Immature natural killer cell (primary cell): ENCODE measurements at places on chromosomes 1 and 21. TPM values are rescaled to one million over a fixed set of nuclear protein-coding genes. Genes with fewer than 3 reads are reported as not detected.

DNA sequence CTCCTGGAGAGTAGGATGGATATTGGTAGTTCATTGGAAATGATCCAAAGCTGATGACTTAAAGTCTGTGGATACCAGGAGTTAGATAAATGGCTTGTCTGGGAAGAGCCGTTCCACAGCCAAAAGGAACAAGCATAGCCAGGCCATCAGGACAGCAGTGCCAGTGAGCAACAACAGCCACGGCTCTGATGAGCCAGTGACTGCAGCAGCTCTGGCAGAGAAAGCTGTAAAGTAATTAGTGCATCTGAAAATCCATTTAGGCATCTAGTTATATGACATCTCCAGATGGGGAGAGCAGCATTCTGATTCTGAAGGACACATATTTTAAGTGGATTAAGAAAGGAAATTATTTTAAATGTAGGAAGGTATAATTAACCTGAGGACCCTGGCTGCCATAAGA is 256.2 kb upstream of the PLXNA2 start:
- no peaks in the 10 kb centered on the region for H3K4me1 ChIP-seq
- no peak for DNase-seq
- no peak overlapping the region for H3K4me3 ChIP-seq
- H3K27ac ChIP-seq, result no peak overlapping the region

DNA sequence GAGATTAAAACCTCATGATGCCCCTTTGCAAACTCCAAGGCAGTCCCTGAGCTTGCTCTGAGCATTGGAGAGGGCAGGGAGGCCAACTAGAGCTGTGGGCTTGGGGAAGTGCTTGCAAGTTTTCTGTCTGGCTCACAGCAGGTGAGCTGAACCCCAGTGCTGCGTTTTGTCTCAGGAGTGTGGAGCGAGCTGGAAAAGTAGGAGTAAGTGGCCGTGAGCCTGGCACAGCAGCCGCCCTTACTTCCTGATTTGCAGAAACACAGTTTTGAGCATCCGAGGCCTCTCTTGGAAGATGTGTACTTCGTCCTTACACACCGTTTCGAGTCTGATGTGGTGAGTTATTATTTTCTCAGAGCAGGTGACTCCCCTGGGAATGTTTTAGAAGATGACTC is 221.2 kb upstream of the C1orf174 start:
- H3K36me3 ChIP-seq, result no peaks in the 10 kb centered on the region
- no peaks in the 10 kb centered on the region for H3K4me1 ChIP-seq
- H3K27me3 ChIP-seq, result no peaks in the 10 kb centered on the region
- no peak overlapping the region for H3K4me3 ChIP-seq
- DNase-seq, result no peak

GRCh38 chr21:36034211-36034913 is 26.0 kb downstream of the SETD4 start:
- peaks cover 45% of the 10 kb centered on the region for H3K36me3 ChIP-seq
- no peak overlapping the region for H3K27ac ChIP-seq

NECAP2 gene
- 124 TPM for polyA plus RNA-seq

TINAGL1 gene
- polyA plus RNA-seq, result not detected

- DNase-seq, result no peak
- peaks cover 2% of the 10 kb centered on the region for H3K27me3 ChIP-seq
- no peak overlapping the region for H3K27ac ChIP-seq
- H3K36me3 ChIP-seq, result no peaks in the 10 kb centered on the region
- H3K4me3 ChIP-seq, result no peak overlapping the region
Measured at GRCh38 chr1:83583351-83584014, 415.4 kb downstream of the TTLL7 start.

DNA sequence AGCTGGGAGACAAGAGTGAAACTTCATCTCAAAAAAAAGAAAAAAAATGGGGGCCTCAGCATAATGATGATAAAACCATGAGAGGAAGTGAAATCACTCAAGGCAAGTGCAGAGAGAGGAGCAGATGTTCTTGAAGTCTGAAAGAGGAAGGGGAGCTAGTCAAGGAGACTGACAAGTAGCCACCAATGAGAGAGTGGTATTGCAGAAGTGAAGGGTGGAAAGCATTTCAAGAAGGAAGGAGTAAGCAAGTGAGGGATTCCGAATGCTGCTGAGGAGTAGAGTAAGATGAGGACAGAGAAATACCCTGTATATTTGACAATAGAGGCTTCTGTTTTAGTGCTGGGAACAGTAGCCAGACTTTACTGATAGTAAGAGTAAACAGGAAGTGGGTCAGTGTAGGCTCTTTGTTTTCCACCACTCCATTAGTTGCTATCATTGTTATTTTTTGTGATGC is 2.9 kb downstream of the TATDN3 start:
- no peak for DNase-seq
- H3K36me3 ChIP-seq, result peaks cover 30% of the 10 kb centered on the region
- H3K27ac ChIP-seq, result no peak overlapping the region
- no peak overlapping the region for H3K4me3 ChIP-seq
- peaks cover 34% of the 10 kb centered on the region for H3K4me1 ChIP-seq

GRCh38 chr1:221137666-221138065 is 258.4 kb downstream of the HLX start:
- H3K4me3 ChIP-seq, result no peak overlapping the region
- no peak for DNase-seq
- no peak overlapping the region for H3K27ac ChIP-seq
- H3K4me1 ChIP-seq, result no peaks in the 10 kb centered on the region

FCGR3A gene
- polyA plus RNA-seq, result 491 TPM

DNA sequence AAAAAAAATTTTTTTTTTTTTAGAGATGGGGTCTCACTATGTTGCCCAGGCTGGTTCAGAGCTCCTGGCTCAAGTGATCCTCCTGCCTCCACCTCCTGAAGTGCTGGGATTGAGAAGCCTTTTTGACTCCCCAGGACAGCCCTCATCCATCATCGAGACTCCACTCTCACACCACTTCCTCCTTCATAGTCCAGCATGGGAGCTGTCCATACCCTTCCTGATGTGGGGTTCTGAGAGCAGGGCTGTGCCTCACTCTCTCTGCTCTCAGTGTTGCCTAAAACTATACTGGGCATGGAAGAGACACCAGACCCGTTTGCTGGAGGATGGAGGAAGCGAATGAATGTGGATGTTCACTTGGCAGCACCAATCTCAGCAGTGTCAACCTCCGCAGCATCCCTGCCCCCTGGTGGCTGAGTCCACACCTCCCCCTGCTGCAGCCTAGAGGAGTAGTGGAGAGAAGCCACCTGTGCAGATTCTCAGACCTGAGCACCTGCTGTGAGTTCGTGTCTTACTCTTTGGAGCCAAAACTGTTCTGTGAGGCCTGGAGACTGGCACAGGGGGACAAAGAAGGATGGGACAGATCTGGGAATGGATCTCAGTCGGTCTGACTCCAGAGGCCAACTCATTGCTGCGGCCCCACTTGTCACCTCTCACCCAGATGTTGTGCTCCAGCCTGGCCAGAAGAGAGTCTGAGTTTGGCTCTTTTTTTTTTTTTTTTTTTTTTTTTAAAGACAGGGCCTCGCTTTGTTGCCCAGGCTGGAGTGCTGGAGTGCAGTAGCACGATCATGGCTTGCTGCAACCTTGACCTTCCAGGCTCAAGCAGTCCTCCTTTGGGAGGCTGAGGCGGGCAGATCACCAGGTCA is 17.7 kb downstream of the TINAGL1 start:
- DNase-seq, result peak; percentile 26
- H3K4me1 ChIP-seq, result no peaks in the 10 kb centered on the region
- peaks cover 8% of the 10 kb centered on the region for H3K27me3 ChIP-seq

DNA sequence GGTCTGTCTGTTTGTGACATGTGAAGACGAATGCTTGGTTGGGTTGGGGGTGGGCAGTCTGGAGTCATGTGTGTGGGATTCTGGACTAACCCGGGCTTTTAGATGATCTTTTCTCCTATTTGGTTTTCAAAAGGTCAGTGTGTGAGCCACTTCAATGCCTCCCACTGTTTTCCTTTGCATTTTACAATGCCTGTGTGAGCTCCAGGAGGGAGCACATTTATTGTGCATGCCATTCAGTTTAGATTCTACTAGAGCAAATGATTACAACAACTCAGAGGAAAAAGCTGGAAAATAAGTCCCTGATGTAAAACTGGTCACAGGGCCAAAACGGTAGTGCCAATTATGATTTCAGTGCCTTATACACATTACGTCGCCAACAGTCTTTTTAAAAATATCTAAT is 90.9 kb downstream of the LYPLAL1 start:
- no peak for DNase-seq
- no peak overlapping the region for H3K4me3 ChIP-seq
- no peak overlapping the region for H3K27ac ChIP-seq
- no peaks in the 10 kb centered on the region for H3K36me3 ChIP-seq

- no peak overlapping the region for H3K27ac ChIP-seq
- DNase-seq, result no peak
- H3K27me3 ChIP-seq, result peaks cover 2% of the 10 kb centered on the region
- H3K4me1 ChIP-seq, result no peaks in the 10 kb centered on the region
- H3K4me3 ChIP-seq, result no peak overlapping the region
Measured at GRCh38 chr1:99465176-99465900, 180.6 kb upstream of the PALMD start.
